NCI-H2081 treated with DMSO at 0.1 percent for 48 hours (cell line): ENCODE measurements at places on chromosomes 13 and 19.

GRCh38 chr19:33429891-33430673 is 56.6 kb downstream of the CEBPG start:
- no peak for DNase-seq

DNA sequence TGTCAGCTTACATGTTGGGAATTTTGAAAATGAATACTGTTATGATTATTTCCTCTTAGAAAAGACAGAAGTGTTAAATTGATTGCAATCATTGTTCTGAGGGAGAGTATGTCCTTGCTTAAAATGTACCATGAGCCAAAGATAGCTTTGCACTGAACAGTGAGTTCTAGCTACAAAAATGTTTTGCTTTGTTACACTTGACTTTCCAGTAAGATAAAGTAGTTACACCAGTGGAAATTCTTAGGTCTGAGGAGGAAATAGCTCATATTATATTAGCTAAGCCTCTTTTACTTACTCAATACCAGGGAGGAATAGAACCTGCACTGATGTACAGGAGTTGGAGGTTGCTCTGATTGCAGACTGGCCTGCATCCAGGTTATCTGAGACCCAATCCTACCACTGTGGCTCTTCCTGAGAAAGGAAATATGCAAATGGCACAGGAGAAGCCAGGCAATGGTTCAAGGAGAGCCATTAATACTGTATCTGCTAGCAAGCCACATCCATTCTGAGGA is 53.0 kb upstream of the FBXL3 start:
- no peak for DNase-seq

DNA sequence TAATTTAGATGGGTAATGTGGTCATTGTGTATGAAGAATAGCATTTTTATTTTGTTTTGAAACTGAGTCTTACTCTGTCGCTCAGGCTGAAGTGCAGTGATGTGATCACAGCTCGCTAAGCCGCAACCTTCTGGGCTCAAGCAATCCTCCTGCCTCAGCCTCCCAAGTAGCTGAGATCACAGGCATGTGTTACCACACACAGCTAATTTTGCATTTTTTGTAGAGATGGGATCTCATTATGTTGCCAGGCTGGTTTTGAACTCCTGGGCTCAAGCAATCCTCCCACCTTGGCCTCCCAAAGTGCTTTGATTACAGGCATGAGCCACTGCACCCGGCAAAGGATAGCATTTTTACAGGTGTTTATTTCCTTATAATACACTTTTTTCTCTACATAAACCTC is 36.6 kb downstream of the SERTM1 start:
- no peak for DNase-seq

GRCh38 chr19:38944981-38945506 is 14.3 kb downstream of the MRPS12 start:
- no peak for DNase-seq

DNA sequence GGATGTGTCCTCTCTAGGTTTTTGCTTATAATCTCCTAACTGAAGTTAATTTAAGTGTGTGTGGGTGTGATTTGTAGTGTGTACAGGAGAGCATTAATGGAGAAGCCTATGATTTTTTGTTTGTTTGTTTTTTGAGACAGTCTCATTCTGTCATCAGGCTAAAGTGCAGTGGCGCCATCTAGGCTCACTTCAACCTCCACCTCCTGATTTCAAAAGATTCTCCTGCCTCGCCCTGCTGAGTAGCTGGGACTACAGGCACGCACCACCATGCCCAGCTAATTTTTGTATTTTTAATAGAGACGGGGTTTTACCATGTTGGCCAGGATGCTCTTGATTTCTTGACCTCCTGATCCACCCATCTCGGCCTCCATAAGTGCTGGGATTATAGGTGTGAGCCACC is 20.6 kb downstream of the ZNF701 start:
- DNase-seq = no peak
